ENCODE measurements at places on chromosomes 12 and 14. TPM values are rescaled to one million over a fixed set of nuclear protein-coding genes. Genes with fewer than 3 reads are reported as not detected.

DNA sequence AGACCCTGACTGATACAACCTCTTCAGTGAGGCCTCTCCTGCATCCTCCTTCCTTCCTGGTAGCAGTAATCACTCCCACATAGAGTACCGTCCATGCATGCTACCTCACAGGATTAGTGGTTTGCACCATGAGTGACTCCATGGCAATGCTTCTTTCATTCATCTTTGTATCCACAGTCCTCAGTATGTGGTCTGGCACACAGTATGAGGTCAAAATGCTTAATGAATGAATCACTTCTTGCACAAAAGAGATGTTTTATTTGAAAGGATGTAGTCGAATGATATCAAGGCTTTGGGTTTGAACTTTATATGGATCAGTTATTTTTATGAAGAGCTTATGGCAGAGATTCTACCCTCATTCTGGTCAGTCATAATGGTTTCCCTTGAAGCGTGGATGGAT, 42.2 kb downstream of the KCNA5 start:
- DNase-seq = no peak
- no peaks in the 10 kb centered on the region for H3K4me1 ChIP-seq
- H3K27me3 ChIP-seq = no peaks in the 10 kb centered on the region
- H3K4me3 ChIP-seq = no peak overlapping the region
- no peak overlapping the region for H3K27ac ChIP-seq

DNA sequence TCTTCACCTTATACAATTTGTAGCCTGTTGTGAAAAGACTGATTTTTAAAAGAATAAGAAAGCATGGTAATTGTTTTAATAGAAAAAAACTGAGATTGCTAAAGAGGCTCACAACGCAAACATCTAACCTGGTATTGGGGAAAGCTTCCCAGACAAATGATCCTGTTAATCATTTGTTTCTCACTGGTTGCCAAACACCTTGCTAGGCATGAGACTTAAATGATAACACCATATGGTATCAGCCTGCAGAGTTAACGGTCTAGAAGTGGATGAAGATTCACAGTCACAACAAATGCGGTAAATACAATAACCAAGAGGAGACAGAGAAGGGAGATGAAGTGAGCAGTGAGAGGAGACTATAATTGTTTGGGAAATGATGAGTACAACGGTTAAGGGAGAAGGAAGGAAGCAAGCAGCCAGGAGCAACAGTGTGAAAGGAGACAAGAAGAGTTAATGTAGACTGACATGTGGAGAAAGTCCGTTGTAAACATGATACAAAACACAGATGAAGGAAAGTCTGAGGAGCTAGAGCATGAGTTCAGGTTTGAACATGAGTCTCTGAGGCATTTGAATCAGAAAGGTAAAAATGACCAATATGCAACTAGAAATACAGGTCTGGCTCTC, 19.8 kb downstream of the GXYLT1 start:
- no peak for DNase-seq
- no peaks in the 10 kb centered on the region for H3K27me3 ChIP-seq
- no peak overlapping the region for H3K4me3 ChIP-seq

DNA sequence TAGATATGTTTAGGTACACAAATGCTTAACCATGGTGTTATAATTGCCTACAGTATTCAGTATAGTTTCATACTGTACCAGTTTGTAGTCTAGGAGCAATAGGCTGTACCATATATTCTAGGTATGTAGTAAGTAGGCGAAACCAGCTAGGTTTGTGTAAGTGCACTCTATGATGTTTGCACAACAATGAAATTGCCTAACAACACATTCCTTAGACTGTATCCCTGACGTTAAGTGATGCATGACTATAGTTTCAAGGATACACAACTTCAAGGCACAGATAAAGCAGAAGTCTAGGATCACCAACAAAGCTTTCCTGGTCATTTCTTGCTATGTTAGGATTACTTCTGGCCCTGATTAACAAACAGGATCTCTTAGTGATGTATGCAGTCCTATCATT, 135.1 kb downstream of the SLC38A1 start:
- no peak overlapping the region for H3K4me3 ChIP-seq
- H3K27me3 ChIP-seq = no peaks in the 10 kb centered on the region
- H3K27ac ChIP-seq = no peak overlapping the region
- DNase-seq = no peak

GRCh38 chr12:39287817-39288216, 155.1 kb downstream of the KIF21A start:
- no peak for DNase-seq
- no peak overlapping the region for H3K4me3 ChIP-seq
- no peak overlapping the region for H3K27ac ChIP-seq
- H3K36me3 ChIP-seq = no peaks in the 10 kb centered on the region
- H3K4me1 ChIP-seq = no peaks in the 10 kb centered on the region
- H3K27me3 ChIP-seq = no peaks in the 10 kb centered on the region

Gene OR4Q3
- not detected for total RNA-seq

- no peaks in the 10 kb centered on the region for H3K4me1 ChIP-seq
- no peaks in the 10 kb centered on the region for H3K36me3 ChIP-seq
- H3K27ac ChIP-seq = peak overlapping the region; percentile 39
- no peak overlapping the region for H3K4me3 ChIP-seq
These were observed 35.4 kb upstream of the SPPL3 start for GRCh38 chr12:120939523-120939922.

DNA sequence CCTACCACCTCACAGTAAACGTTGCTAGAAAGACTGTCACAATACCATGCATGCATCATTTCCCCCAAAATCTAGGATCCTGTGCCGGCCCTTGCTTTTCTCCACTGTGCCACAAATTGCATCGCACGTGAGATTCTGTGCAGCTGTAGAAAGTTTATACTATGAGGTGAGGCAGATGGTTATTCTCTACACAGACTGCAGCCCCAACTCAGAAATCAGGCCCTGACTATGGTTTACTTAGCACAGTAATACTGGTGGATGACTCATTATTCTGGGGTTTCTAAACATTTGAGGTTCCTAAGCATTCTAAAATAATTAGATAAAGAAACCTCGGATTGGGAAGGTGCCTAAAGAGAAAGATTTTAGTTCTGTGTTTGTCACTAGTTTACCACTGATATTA, 163.8 kb upstream of the CCDC198 start:
- DNase-seq = no peak
- no peak overlapping the region for H3K27ac ChIP-seq
- H3K36me3 ChIP-seq = no peaks in the 10 kb centered on the region
- peaks cover 11% of the 10 kb centered on the region for H3K4me1 ChIP-seq
- no peaks in the 10 kb centered on the region for H3K27me3 ChIP-seq
- no peak overlapping the region for H3K4me3 ChIP-seq

DNA sequence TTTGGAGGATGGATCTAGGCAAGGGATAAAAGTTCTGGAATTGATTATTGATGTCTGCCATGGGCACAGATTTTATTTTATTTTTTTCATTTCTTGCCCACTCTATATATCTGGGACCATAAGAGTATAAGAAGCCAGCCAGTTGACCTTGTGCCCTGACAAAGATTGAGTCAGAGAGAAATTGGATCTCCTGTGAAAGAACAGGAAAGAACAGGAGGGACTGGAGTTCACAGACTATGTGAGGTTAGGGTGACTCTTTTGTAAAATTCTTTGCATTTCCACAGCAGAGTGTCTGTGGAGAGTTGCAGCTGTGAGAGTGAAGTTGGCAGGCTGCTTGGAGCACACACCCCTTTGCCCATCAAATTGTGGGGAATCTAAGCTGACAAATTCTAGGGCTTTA, 358.4 kb upstream of the TBX3 start:
- no peak overlapping the region for H3K4me3 ChIP-seq
- H3K27ac ChIP-seq = no peak overlapping the region
- H3K4me1 ChIP-seq = no peaks in the 10 kb centered on the region
- no peaks in the 10 kb centered on the region for H3K27me3 ChIP-seq
- H3K36me3 ChIP-seq = no peaks in the 10 kb centered on the region

Gene RIPK3
- 3.5 TPM for total RNA-seq

Gene B3GNT4
- under 0.01 TPM for total RNA-seq

- no peaks in the 10 kb centered on the region for H3K27me3 ChIP-seq
- peaks cover 12% of the 10 kb centered on the region for H3K4me1 ChIP-seq
- H3K36me3 ChIP-seq = no peaks in the 10 kb centered on the region
- H3K27ac ChIP-seq = no peak overlapping the region
These were observed 111.4 kb downstream of the EGLN3 start for GRCh38 chr14:33839193-33840076.

Gene TBX3
- 6.2 TPM for total RNA-seq

DNA sequence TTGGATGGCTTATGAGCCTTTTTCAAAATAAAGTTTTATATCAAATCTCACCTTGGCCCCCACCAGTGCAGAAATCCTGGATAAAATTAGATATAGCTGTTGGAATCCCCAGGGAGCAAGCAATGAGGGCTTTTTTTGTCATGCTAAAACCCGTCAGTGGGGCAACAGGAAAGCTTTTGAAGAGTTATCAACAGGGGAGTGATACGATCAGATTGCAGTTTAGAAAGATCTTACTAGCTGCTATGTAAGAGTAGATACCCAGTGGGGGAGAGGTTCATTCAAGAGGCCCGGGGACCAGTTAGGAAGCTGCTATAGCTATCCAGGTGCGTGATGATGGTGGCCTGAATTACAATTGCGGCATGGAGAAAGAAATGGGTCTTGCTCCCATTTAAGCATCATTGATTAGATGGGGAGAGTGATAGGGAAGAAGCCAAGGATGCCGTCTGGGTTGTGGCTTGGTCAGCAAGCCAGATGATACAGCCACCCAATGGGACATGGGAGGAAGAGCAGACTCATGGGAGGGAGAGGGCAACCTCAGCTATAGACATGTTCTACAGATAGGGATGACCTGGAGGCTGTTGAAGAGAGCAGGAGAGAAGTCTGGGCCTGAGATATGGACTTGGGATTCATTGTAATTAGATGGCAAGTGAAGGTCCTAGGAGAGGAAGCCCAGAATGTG, 272.4 kb downstream of the DPF3 start:
- no peak overlapping the region for H3K4me3 ChIP-seq
- H3K27me3 ChIP-seq = no peaks in the 10 kb centered on the region
- no peak overlapping the region for H3K27ac ChIP-seq
- DNase-seq = no peak
- no peaks in the 10 kb centered on the region for H3K4me1 ChIP-seq

- H3K27me3 ChIP-seq = no peaks in the 10 kb centered on the region
- no peak for DNase-seq
- H3K27ac ChIP-seq = no peak overlapping the region
- no peaks in the 10 kb centered on the region for H3K36me3 ChIP-seq
These were observed 53.8 kb upstream of the NPFF start for GRCh38 chr12:53560912-53561589.

GRCh38 chr12:117827660-117828059, 141.1 kb downstream of the KSR2 start:
- H3K4me1 ChIP-seq = no peaks in the 10 kb centered on the region
- H3K36me3 ChIP-seq = no peaks in the 10 kb centered on the region
- H3K4me3 ChIP-seq = no peak overlapping the region
- H3K27ac ChIP-seq = no peak overlapping the region
- H3K27me3 ChIP-seq = no peaks in the 10 kb centered on the region

Gene AMDHD1
- total RNA-seq = 1.2 TPM

Gene ARMH4
- 5.0 TPM for total RNA-seq

DNA sequence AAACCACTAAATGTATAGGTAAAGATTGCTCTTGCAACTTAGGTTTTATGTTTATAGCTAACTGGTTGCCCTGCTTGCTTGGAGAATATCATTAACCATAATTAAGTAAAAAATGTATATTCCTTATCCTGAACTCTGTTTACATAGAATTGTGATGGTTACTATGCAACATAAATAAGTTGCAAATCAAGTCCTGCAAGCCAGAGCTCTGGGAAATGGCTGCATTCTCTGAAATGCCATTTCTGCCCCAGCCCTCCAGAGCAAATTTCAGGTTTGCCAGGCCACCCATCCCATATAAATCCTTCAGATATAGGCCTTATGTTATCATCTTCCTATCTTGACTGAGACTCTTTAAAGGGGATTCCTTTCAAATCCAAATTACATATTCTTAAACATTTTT, 118.4 kb upstream of the MYF6 start:
- DNase-seq = no peak
- H3K27me3 ChIP-seq = no peaks in the 10 kb centered on the region
- H3K4me3 ChIP-seq = no peak overlapping the region
- no peaks in the 10 kb centered on the region for H3K4me1 ChIP-seq

Gene REP15
- 0.54 TPM for total RNA-seq

Gene ST8SIA1
- 23.5 TPM for total RNA-seq

Gene NPAS3
- 4.6 TPM for total RNA-seq

Gene KRT85
- total RNA-seq = not detected

Gene A2M
- 195 TPM for total RNA-seq

All from sigmoid colon (tissue), 7 donors.